ENCODE measurements at places on chromosomes 7 and 10.

GRCh38 chr7:3955751-3956696 is 655.0 kb downstream of the SDK1 start:
- DNase-seq: no peak

GRCh38 chr7:79281426-79281825 is 172.0 kb downstream of the MAGI2 start:
- no peak for DNase-seq

DNA sequence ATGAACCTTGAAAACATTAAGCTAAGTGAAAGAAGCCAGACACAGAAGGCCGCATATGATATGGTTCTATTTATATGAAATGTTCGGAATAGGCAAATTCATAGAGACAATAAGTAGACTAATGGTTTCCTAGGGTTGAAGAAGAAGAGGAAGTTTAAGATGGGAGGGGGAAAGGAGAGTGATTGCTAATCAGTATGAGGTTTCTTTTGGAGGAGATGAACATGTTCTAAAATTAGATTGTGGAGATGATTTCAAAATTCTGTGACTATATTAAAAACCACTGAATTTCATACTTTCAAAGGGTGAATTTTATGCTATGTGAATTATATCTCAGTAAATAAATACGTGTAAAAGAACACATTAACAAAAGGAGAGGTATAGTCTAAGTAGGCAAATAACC is 176.4 kb upstream of the HPS1 start:
- no peak for DNase-seq

DNA sequence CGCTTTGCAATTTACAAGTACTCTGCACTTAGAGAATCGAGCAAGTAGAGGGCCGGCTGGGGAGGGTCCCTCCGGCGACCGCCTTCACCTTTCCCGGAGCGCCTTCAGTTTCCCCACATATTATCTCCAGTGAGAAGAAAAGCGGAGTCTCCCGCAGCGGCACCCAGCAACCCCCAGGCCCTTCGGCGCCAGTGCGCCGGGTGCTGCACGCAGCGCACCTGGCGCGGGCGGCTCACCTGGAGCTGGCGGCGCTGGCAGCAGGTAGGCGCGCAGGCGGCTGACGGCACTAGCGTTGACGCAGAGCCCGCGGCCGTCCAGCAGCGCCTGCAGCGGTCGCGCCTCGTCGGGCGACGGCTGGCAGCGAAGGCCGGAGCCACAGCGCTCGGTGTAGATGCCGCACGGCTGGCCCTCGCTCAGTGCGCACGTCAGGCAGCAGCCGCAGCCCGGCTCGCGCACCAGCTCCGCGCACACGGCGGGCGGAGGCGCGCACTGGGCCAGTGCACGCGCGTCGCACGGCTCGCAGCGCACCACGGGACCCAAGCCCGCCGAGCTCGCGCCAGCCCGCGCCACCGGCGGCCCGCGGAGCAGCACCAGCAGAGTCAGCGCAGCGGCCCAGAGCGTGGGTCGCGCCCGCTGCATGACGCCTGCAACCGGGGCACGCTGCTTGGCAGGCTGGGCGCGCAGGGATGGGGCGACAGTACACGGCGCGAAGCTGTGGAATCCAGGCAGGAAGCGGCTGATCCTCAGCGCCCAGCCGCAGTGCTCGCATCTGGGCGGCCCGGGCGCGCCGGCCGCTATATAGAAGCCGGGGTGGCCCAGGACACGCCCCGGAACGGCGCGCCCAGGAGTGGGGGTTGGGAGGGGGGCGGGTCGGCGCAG is at the start of gene IGFBP3:
Gene IGFBP3, minus strand, starts transcription at position 771 of the 879 bp plus-strand sequence. Its CDS starts 132 bp downstream, at position 639.
- DNase-seq: peak; percentile 9

DNA sequence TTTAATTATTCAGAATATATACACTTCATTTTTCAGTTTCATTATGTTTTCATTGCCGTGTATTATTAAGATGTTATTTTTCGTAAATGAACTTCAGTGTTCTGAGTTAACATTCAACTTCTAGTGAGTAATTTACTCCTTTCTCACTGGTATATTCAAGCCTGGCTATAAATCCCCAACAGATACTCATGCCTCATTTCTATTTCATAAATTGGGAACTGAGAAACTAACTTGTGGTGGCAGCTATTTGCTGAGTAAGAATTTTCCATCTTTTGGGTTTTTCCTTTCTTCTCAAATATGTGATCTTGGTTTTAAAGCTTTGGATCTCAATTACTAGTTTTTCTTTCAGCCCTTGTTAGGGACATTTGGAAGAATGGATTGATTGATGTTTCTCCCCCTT is 281.1 kb downstream of the CDK14 start:
- DNase-seq: no peak

- DNase-seq: no peak
These were observed 229.8 kb downstream of the KCND2 start for GRCh38 chr7:120502825-120503224.

- no peak for DNase-seq
These were observed 213.9 kb downstream of the MAD1L1 start for GRCh38 chr7:2018569-2019460.

- DNase-seq: no peak
These were observed 78.4 kb upstream of the PRKAR2B start for GRCh38 chr7:106966121-106966520.

DNA sequence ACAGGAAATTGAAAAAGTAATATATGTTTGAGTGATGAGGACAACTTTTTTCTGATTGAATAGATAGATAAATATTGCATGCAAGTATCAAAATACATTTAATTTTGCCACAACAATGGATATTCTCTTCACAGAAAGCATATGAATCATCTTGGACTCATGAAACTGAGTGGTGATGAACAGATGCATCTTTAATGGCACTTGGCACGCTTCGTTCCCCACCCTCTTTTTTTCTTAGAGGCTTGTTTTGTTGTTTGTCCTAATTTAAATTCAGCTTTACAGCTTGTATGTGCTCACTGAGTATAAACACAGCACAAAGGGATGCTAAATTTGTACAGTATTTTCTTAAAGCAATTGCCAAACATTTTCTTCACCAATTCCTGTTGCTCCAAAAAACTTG is 145.0 kb upstream of the YAE1 start:
- no peak for DNase-seq

DNA sequence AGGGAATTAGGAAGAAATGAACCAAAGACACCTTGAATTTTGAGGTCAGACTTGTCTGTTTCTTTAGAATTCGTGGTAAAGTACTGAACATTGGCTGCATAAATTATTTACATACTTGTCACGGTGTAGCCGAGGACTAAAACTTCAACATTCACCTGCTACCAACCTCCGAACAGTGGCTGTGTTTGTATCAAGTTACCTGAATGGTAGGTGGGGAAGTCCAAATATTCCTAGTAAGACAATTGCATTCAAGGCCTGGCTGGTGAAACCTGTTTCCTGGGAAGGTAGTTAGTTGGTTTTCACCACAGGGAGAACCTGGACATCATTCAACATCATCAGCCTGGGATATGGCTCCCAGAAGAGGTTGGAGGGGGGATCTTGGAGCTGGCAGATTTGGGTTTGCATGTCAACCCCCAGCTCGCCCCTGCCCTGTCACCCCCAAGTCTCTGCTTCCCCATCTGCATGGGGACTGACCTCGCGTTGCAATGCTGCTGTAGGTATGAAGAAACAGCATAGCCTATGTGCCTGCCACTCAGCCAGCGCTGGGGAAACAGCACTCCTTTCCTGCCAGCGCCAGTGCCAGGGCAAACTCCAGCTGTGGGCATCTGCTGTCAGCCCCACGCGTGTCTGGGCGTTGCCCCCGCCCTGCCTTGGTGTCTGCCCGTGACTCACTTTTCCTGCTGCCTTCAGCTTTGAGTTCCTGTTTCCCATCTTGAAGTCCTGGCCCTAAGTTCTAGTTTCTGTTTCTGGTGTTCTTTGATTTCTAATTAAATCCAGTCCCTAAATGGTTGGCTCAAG is 12.7 kb upstream of the LARP4B start:
- DNase-seq: peak; percentile 16

DNA sequence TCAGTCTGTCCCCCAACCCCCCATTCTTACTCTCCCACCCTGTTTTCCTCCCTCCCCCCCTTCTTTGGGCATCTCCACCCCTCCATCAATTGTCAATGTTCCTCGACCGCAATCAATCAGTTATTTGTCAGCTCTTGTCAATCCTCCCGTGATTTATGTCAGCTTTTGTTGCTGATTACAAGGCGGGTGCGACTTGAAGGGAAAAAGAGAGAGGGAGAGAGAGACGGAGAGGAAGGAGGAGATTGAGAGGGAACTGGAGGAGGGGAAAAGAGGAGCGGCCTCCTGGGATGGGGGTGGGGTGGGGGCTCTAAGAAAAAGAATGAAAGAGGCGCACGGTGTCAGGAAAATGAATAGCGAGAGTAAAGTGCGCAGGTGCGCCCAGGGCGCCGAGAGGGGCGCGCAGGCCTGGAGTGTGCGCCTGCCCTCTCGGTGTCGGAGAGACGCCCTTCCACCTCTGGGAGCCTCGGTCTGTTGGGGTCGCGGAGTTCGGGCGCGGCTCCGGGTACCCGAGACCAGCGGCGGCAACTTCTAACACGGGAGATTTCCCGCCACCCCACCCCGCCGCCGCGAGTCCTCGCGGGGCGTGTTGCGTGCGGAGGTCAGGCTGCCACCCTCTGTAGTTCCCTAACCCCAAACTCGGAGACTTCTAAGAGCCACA is 1.1 kb upstream of the ZNF503 start:
- DNase-seq: no peak

GRCh38 chr7:109836016-109836415 is 1254.9 kb upstream of the LRRN3 start:
- DNase-seq: no peak

Data from activated T-helper 1 cell treated with anti-CD3 and anti-CD28 coated beads, Interleukin-12 subunit alpha, Interleukin-12 subunit beta, Interleukin-2, Interleukin-4 antibody, amounts not matched to agents 30 ng/mL and 10 ng/mL and 1 ng/mL, durations not matched to agents 14 hours and 24 hours and 36 hours (primary cell).